ENCODE measurements at places on chromosomes 3 and 15. TPM values are rescaled to one million over a fixed set of nuclear protein-coding genes. Genes with fewer than 3 reads are reported as not detected.

CCDC50 gene
- 35.8 TPM for total RNA-seq

LRRIQ4 gene
- total RNA-seq, result not detected

CILP gene
- 1.3 TPM for total RNA-seq

ECE2 gene
- total RNA-seq, result not detected

LAMB2 gene
- total RNA-seq, result 172 TPM

CACNA1D gene
- 8.0 TPM for total RNA-seq

PLSCR5 gene
- total RNA-seq, result not detected

GADL1 gene
- not detected for total RNA-seq

MKRN3 gene
- 0.13 TPM for total RNA-seq

DNA sequence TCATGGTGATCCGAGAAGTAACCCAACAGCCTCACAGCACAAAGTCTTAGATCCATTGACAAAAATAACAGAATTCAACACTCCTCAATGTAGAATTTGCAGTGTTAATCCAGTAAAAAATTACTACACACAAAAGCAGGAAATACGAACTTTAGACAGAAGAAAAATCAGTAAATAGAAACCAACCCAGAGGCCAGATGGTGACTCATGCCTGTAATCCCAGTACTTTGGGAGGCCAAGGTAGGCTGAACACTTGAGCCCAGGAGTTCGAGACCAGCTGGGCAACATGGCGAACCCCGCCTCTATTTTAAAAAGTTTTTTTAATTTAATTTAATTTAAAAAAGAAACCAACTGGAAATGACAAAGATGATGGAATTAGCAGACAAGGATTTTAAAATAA lies 36.1 kb downstream of the SELENOT start:
- DNase-seq, result no peak

GRCh38 chr3:195036574-195036973 lies 234.4 kb downstream of the XXYLT1 start:
- DNase-seq, result no peak

GRCh38 chr15:74844319-74845207 lies 1.6 kb upstream of the ULK3 start:
- DNase-seq, result no peak

DNA sequence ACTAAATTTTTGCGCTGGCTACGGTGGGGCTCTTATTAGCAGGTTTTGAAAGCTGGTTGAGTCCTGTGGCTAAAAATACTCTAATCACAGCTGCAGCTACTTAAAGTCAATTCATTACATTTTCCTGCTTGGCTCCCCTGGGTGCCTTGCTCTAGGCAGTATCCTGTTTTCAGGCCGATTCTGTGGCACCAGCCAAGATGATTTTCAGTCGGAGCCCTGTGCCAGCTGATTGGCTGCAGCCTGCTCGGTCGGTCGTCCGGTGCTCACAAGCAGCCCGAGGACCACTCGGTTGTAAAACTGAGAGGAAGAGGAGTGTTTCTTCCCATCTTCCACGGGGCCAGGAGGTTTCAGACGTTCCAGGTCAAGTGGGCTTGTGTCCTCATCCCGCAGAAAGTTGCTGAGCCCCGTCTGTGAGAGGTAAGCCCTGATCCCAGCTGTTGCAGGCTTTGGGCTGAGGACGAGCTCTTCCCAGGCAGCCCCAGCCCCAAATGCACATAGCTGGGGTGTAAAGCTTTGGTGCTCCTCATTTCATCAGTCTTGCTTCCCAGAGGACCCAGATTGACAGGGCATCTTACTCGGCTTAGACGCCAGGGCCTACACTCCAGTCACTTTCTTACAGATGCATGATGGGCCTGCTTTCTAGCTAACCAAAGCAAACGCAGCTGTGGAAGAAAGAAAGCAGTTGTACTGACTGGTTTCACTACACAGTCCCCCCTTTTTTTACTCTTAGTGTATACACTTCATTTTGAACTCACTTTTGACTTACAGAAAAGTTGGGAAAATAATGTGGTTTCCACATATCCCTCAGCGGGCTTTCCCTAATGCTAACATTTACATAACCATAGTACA lies 15.9 kb downstream of the LYSMD4 start:
- no peak for DNase-seq

DNA sequence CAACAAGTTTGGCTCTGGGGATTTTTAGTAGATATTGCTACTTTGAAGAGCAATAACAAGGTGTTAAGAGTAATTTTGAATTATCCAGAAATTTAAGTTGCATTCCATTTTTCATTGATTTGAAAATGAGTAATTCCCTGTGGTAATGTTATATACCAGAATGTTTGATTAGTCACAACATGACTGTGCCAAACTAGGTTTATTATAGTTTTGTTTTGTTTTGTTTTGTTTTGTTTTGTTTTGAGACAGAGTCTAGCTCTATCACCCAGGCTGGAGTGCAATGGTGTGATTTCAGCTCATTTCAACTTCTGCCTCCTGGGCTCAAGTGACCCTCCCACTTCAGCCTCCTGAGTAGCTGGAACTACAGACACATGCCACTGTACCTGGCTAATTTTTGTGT lies 40.7 kb downstream of the CNOT10 start:
- DNase-seq, result no peak

- DNase-seq, result no peak
Measured at GRCh38 chr3:71879089-71879488, 94.1 kb upstream of the PROK2 start.

DNA sequence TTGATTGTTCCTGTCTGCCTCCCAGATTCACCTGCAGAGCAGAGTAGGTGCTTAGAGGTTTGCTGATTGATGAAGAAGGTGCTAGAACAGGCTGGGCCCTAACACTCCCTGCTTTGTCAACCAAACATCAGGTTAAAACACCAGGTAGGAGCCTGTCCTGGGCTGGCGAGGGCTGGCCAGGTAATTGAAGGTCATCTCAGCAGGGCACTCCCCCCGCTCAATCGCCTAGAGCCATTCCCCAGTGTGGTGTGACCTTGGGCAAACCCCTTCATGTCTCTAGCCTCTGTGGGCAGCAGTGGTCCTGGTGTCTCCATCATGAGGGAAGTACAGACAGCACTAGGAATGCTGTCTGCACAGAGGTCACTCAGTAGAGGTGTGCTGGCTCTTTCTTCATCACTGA lies 88.3 kb downstream of the KLF15 start:
- DNase-seq, result no peak

- no peak for DNase-seq
Measured at GRCh38 chr3:132404276-132404675, 13.0 kb upstream of the DNAJC13 start.

DNA sequence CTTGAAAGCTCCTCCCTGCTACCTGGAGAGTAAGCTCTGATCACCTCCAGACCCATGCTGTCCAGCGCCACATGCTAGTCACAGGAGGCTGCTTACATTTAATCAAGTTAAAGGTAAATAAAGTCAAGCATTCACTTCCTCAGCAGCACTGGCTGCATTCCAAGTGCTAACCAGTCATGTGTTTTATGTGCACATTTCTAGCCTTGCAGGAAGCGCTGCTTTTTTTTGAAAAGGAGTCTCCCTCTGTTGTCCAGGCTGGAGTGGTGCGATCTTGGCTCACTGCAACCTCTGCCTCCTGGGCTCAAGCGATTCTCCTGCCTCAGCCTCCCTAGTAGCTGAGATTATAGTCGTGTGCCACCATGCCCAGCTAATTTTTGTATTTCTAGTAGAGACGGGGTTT lies 279.2 kb downstream of the GABRG3 start:
- DNase-seq, result no peak

- peak; percentile 44 for DNase-seq
Measured at GRCh38 chr3:126537116-126537729, 13.3 kb downstream of the CHST13 start.

GRCh38 chr15:47415539-47415971 lies 301.8 kb upstream of the SEMA6D start:
- no peak for DNase-seq

DNA sequence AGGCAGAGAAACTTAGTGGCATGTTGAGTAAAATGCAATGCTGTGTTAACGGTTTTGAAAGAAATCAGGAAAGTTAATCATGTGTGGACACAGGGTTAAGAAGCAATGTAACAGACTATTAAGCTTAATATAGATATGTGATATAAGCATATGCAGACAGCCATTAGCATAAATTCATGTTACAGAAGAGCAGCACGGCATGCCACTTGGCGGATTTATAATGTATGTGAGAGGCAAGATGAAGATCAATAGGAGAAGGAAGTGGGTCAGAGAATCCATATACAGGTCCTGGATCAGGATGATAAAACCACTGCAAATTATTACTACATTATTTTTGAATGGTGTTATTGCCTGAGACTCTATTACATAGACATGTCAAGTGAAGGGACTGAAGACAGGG lies 694.3 kb downstream of the MCTP2 start:
- no peak for DNase-seq

- DNase-seq, result no peak
Measured at GRCh38 chr3:99681512-99681911, 43.1 kb downstream of the COL8A1 start.

DNA sequence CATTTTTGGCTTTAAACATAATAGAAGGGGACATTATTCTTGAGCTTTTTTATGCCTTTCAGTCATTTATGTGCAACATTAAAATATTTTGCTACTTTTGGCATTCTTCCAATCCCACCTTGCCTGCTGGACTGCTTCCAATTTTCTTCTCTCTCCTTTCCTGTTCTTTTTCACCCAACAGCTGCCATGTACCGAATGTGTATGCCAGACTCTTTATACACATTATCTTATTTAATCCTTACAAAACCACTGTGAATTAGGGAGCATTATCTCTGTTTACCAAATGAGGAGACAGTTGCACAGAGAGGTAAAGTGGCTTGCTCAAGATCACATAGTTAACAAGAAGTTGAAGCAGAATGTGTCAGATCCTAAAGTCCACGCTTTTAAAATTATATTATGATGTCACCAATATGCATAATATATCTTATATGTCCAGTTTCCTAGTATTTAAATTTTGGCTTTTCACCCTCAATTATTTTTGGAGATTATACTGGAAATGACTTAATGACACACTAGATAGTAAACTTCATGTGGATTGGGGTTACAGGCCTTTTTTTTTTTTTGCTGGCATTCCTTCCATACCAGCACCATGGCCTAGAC lies 231.5 kb downstream of the THRB start:
- no peak for DNase-seq

DNA sequence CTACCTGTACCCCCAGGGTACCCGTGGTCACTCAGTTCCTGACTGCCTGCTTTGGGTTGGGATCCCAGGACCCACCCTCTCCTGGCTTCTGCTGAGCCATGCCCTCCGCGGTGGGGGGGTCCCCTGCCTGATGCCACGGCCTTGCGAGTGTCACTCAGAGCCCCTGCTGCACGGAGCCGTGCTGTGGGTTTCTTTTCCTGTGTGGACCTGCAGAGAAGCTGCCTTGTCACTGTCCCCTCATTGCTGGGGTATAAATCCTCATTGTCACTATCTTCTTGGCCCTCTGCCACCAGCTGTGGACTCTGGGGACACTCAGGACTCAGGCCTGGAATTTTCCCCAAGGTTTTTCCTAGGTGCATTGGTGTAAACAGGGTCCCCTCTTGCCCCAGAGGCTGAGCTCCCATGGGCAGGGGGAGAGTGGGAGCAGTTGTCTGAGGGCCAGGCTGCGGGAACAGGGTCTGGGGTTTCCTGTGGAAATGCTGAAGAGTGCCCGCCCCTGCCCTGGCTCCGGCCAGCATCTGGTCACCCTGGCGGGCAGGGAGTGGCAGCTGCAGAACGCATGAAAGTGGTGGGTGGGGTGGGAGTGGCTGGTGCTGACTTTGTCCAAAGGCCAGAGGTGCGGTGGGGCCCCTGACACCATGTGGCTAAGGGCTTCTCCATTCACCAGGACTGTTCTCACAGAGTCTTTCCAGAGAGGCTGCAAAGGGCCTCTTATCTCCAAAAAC lies 191.7 kb downstream of the GOLGA6L6 start:
- DNase-seq, result peak; percentile 51

DNA sequence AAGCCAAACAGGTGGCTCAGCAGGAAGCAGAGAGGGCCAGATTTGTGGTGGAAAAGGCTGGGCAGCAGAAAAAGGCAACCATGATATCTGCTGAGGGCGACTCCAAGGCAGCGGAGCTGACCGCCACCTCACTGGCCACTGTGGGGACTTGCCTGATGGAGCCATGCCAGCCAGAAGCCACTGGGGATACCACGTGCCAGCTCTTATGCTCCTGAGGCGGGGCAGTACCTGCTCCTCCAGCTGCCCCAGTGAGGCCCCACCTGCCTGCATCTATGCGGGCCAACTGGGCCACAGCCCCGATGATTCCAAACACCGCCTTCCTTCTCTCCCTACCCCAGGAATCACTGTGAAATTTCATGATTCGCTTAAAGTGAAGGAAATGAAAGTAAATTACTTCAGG lies 22.9 kb upstream of the ARIH1 start:
- DNase-seq, result no peak

GRCh38 chr15:70142322-70143191 lies 44.8 kb upstream of the TLE3 start:
- no peak for DNase-seq

DNA sequence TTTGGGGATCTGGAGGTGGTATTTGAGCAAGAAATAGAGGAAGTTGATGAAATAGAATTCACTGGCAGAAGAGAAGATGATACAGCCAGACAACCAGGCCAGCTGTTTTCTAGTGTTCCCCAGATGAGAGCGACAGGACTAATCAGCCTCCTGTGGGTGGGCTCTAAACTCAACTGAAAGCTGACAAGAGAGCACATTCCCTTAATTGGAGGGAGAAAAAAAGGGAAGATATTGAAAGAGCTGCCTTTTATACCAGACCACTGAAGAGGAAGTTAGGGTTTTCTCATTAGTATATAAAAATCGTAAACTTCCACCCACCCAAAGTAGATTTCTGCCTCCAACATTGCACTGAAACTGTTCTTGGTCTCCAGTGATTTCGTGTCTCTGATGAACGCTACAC lies 6.5 kb upstream of the TM4SF19 start:
- no peak for DNase-seq

DNA sequence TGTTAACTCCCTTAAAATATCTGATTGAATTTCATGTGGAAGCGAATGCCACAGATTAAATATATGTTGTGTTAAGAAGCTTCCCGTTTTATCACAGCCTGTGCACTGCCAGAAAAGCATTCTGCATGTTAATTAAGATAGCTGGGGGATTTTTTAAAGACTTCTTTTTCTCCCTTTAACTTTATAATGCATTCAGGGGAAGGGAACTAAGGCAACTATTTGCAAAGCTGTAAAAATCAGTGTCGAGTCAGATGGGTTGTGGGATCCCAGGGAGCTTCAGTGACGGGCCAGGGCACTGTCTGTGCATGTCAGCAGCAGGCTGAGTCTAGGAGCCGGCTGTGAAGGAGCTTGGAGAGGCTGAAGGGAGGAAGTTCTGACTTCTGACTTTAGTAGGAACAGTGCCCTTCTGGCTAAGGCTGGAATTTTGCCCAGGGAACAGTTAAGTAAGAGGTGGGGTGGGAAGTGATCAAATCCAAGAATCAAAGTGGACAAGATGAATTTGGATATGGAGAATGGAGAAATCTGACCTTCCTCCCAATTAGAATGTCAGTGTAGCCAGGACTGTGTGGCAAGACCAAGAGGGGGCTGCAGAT lies 77.7 kb downstream of the ABHD5 start:
- no peak for DNase-seq

- DNase-seq, result no peak
Measured at GRCh38 chr3:139353920-139354556, 10.2 kb downstream of the MRPS22 start.
